ENCODE measurements at places on chromosomes 5 and 9. TPM values are rescaled to one million over a fixed set of nuclear protein-coding genes. Genes with fewer than 3 reads are reported as not detected.

The SLC22A5 gene
- 167 TPM for total RNA-seq

The ZFP2 gene
- total RNA-seq: 0.54 TPM

The SCAMP1 gene
- 29.3 TPM for total RNA-seq

- no peaks in the 10 kb centered on the region for H3K4me1 ChIP-seq
- no peak overlapping the region for H3K27ac ChIP-seq
- no peak for DNase-seq
- no peaks in the 10 kb centered on the region for H3K36me3 ChIP-seq
- no peaks in the 10 kb centered on the region for H3K27me3 ChIP-seq
Measured at GRCh38 chr9:124440786-124441185, 9.5 kb upstream of the ADGRD2 start.

DNA sequence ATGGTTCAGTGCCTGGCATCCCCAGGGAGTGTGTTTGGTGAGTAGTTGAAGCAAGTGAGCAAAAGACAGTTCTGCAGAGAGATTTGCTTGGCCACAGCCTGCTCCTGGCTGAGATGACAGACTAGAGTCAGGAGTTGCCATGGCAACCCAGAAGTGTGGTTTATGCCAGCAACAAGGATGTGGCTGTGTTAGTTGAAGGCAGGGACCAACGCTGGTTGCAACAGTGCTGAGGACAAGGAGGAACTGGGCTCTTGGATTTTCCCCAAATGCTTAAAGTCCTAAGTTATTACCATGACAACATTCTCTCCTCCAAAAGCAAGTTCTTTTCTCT lies 2.7 kb downstream of the NXNL2 start:
- no peaks in the 10 kb centered on the region for H3K36me3 ChIP-seq
- peaks cover 13% of the 10 kb centered on the region for H3K4me1 ChIP-seq
- H3K4me3 ChIP-seq: no peak overlapping the region
- DNase-seq: peak; percentile 60
- no peaks in the 10 kb centered on the region for H3K27me3 ChIP-seq

- H3K27ac ChIP-seq: no peak overlapping the region
- peaks cover 17% of the 10 kb centered on the region for H3K36me3 ChIP-seq
- no peak overlapping the region for H3K4me3 ChIP-seq
- peaks cover 27% of the 10 kb centered on the region for H3K4me1 ChIP-seq
Measured at GRCh38 chr9:130443840-130444492, 795 bp upstream of the ASS1 start.

DNA sequence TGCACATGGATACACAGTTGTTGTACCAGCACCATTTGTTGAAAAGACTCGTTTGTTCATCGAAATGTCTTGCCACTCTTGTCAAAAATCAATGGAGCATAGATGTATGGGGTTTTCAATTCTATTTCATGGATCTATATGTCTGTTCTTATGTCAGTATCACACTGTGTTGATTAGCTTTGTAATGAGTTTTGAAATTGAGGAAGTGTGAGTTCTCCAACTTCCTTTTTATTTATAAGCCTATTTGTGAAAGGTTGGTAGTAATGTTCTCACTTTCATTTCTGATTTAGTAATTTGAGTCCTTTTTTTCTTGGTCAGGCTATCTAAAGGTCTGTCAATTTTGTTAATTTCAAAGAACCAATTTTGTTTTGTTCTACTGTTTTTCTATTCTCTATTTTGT lies 26.1 kb downstream of the ZNF510 start:
- H3K27ac ChIP-seq: no peak overlapping the region
- peaks cover 6% of the 10 kb centered on the region for H3K36me3 ChIP-seq
- DNase-seq: no peak
- no peaks in the 10 kb centered on the region for H3K27me3 ChIP-seq
- H3K4me3 ChIP-seq: no peak overlapping the region
- H3K4me1 ChIP-seq: no peaks in the 10 kb centered on the region

GRCh38 chr5:80220245-80220897 lies 35.5 kb downstream of the SERINC5 start:
- H3K27ac ChIP-seq: no peak overlapping the region
- H3K36me3 ChIP-seq: peaks cover 6% of the 10 kb centered on the region
- H3K27me3 ChIP-seq: no peaks in the 10 kb centered on the region
- peaks cover 10% of the 10 kb centered on the region for H3K4me1 ChIP-seq
- no peak overlapping the region for H3K4me3 ChIP-seq
- DNase-seq: no peak

GRCh38 chr9:87564111-87564510 lies 66.4 kb downstream of the DAPK1 start:
- H3K4me1 ChIP-seq: no peaks in the 10 kb centered on the region
- no peak overlapping the region for H3K27ac ChIP-seq
- no peaks in the 10 kb centered on the region for H3K27me3 ChIP-seq
- H3K36me3 ChIP-seq: no peaks in the 10 kb centered on the region
- DNase-seq: no peak

DNA sequence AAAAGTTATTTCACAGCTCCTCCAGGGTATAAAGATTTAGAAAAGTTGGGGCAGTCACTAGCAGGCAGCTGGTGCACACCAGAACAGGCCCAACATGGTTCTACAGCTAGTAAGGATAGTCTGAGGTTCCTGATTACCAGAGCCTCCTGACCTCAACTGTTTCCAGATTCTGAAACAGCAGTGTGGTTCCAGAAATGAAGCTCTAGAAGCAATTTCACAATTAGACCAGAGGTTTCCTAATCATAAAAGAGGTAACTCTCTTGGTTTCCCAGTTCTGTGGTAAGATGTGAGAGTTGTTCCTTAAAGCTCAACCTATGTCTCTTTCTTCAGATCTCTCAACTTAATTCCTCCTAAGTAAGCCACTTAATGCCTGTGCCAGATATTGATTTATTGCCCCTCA lies 11.9 kb downstream of the AGTPBP1 start:
- DNase-seq: peak; percentile 8
- no peak overlapping the region for H3K27ac ChIP-seq
- H3K4me3 ChIP-seq: no peak overlapping the region
- no peaks in the 10 kb centered on the region for H3K36me3 ChIP-seq
- no peaks in the 10 kb centered on the region for H3K27me3 ChIP-seq

DNA sequence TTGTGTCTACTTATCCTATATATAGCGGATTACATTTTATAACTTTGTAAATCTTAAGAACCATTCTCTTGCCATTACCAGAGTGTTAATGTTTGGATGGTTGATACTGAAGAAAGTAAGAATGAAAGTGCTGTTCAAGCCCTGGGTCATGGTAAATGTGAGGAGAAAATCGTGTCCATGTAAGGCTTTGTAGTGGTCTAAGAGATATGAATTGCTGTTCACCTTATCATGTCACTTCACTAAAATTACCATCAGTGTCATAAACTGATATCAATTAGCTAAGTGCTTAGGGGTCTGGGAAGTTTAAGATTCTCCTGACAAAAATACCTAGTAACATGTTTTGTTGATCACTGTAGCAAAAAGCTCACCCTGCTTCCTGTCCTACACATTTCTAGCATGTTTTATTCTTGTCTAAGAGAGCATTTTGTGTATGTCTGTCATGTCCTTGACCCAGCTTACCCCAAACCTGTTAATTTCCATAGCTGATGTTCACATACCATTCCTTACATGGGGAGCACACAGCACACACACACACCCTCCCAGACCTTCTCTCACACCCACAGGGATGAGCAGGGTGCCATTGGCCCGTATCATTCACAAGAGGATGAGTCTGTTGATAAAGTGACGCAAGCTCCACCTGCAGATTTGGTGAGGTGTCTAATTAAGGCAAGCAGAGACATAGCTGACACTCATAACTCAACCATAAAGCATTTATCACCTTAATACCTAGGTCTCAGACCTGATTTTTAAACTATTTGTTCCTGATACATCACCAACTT lies 125.1 kb upstream of the PAM start:
- H3K4me3 ChIP-seq: no peak overlapping the region
- peaks cover 4% of the 10 kb centered on the region for H3K4me1 ChIP-seq
- no peak for DNase-seq
- no peaks in the 10 kb centered on the region for H3K27me3 ChIP-seq

GRCh38 chr9:74645007-74645639 lies 148.0 kb downstream of the RORB start:
- DNase-seq: peak; percentile 33
- peaks cover 83% of the 10 kb centered on the region for H3K27me3 ChIP-seq
- no peaks in the 10 kb centered on the region for H3K4me1 ChIP-seq
- H3K4me3 ChIP-seq: no peak overlapping the region

DNA sequence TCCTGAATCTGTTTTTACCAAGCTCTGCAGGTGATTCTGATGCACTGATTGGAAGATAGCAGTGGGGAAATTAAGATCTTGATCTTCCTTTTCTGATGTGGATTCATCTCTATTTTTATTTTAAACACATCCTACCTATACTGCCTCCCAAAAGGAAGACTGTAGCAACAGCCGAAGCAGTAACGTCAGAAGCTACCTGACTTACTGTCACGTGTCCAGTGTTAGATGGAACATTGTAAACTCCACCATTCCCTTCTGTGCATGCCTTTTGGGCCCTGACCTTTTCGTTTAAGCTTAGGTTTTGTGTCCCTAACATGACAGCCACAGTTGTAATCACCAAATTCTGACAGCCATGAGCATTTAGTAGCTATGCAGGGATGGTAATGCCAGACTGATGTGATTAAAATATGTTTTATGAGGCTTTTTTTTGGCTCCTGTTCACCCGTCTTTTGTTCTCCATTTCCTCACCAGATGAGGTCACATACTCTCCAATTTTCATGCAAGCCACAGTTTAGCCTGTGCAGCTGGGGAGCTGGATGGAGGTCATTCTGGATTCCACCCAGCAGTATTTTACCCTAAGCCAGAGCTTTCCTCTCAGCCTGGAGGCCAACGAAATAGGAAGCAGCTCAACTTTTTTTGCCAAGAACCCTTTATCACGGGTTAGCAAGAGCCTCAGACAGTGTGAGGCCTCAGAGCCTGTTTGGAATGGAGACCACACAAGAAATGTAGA lies 15.6 kb upstream of the FOXD1 start:
- no peaks in the 10 kb centered on the region for H3K36me3 ChIP-seq
- H3K27me3 ChIP-seq: no peaks in the 10 kb centered on the region
- no peak for DNase-seq
- no peak overlapping the region for H3K4me3 ChIP-seq
- no peaks in the 10 kb centered on the region for H3K4me1 ChIP-seq
- H3K27ac ChIP-seq: no peak overlapping the region

DNA sequence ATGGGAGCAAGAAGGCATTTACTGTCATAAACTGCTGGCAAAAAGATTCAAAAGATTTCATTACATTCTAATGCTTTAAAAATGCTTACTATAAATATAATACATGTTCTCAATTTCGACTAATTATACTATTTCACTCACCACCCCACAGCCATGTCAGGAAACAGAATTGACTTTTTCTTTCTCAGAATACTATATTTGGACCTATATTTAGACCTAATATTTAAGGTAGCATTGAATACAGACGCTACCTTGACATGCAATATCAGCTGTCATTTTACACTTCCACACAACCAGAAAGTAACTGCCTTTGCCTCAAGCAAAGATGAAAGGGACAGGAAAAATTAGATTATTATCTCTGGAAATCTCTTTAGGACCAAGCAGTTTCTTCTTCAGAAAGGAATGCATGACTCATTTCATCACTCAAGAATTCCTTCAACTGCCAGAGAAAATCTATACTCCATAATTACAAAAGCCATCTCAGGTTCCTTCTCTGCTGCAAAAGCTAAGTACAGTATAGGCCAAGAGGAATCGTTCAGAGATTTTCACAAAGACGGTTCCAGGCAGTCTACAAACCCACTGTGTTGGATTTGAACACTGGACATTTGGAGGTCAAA lies 11.8 kb upstream of the UBE2QL1 start:
- H3K36me3 ChIP-seq: peaks cover 4% of the 10 kb centered on the region
- H3K27ac ChIP-seq: no peak overlapping the region

GRCh38 chr5:137705106-137705505 lies 30.8 kb downstream of the KLHL3 start:
- H3K4me3 ChIP-seq: no peak overlapping the region
- no peaks in the 10 kb centered on the region for H3K27me3 ChIP-seq
- DNase-seq: no peak
- no peak overlapping the region for H3K27ac ChIP-seq

DNA sequence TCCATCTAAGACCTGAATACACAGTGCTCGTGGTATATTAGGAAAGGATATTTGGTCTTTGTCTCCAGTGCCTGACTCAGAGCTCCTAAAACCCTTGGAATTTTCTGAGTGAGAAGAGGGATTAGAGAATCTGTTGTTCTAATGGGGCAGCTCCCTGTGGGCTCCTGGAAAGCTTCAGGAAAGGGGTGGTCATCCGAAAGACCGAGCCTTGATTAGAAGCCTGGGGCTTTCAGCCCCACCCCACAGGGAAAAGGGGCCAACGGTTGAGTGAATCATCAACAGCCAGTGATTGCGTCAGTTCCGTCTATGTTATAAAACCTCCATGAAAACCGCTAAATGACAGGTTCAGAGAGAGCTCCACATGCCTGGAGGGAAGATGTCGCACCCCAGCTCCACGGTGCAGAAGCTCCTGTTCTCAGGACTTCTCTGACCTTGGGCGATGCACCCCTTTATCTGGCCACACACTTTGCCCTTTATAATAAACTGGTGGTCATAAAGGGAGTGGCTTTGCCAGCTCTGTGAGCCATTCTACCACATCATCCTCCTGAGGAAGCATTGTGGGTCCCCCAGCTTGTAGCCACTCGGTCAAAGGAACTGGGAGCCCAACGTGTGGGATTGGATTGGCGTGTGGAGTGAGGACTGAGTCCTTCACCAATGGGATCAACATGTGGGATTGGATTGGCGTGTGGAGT lies 71.0 kb upstream of the ICE1 start:
- no peak overlapping the region for H3K27ac ChIP-seq
- H3K36me3 ChIP-seq: no peaks in the 10 kb centered on the region
- H3K27me3 ChIP-seq: no peaks in the 10 kb centered on the region

- no peak overlapping the region for H3K4me3 ChIP-seq
- H3K27me3 ChIP-seq: no peaks in the 10 kb centered on the region
- H3K4me1 ChIP-seq: peaks cover 6% of the 10 kb centered on the region
- H3K36me3 ChIP-seq: no peaks in the 10 kb centered on the region
Measured at GRCh38 chr9:123796618-123797484, 133.1 kb downstream of the DENND1A start.

DNA sequence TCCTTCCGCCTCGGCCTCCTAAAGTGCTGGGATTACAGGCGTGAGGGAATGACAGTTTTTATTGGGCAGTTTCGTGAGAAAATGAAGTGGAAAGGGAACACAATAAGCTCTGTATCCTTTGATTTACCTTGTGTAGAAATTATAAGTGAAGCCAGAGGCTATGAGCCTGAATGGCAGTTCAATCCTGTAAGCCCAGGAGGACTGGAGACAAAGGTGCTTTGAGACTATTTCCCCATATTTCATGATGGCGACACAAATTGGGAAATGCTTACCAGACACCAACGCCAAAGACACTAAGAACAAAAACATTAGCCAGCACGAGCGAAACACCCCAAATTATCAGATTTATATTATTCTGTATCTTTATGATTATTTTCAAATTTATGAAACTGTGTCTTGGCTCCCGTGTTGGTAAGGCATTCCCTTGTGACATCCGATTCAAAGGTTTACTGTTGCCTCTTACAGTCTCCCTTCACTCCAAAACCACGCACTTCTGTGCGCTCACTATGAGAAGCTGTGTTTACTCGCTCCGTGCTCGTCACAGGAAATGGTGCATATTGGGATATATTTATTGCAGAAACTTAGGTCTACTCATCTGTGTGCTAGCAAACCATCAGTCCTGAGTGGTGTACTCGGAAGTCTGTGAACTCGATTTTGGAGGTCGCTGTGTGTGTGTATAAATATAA lies 73.9 kb downstream of the SH3PXD2B start:
- H3K27ac ChIP-seq: no peak overlapping the region
- no peak overlapping the region for H3K4me3 ChIP-seq
- peaks cover 16% of the 10 kb centered on the region for H3K4me1 ChIP-seq
- no peaks in the 10 kb centered on the region for H3K27me3 ChIP-seq

Data from MCF 10A (cell line).